Small intestine (tissue), 16 donors: ENCODE measurements at places on chromosomes 2 and 18.

DNA sequence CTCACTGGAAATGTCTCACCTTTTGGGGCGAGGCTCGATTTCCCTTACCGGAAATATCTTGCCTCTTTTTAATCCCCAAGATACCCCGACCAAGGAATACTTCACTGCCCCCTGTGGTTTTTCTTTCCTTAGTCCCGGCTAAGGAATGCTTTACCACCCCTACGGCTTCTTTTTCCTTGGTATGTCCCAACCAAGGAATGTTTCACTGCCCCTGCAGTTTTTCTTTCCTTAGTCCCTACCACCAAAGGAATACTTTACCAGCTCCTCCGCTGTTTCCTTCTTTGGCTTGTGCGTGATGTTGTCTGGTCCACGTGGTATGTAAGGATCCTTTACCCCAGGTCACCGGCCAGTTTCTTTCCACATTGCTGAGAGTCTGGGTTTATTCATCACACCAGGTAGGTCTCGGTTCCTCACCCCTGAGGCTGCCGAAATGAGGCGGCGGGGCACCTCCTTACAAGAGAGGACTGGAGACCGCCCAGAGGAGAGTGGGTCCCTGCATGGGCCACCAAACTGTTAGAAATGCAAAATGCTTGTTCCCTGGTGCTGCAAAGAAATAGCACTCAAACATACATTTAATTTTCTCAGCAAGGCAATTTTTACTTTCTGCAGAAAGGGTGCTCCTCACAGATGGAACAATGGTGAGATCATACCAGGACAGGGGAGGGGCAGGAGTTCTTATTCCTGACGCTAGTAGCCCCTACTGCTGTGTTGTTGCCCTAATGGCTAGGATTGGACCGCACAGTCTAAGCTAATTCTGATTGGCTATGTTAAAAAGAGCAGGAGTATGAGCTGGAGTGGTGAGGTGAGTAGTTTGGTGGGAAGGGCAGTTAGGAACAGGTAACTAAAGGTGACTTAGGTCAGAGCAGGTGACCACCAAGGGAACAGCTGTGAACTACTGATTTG lies 33.4 kb upstream of the CLASP1 start:
- DNase-seq: no peak

GRCh38 chr2:119940856-119941255 lies 72.0 kb upstream of the EPB41L5 start:
- DNase-seq: no peak

DNA sequence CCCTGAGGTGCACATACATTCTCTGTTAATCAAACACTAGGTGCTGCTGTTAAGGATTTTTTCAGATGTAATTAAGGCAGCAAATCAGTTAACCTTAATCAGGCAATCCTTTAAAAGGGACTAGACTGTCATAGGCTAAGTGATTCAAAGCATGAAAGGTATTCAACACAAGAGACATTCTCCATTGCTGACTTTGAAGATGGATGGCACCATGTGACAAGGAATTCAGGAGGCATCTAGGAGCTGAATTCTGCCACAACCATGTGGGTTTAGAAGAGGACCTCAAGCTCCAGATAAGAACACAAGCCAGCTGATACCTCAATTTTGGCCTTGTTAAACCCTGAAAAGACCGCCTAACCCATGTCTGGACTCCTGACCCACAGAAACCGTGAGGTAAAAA lies 84.0 kb downstream of the SMAD2 start:
- no peak for DNase-seq

DNA sequence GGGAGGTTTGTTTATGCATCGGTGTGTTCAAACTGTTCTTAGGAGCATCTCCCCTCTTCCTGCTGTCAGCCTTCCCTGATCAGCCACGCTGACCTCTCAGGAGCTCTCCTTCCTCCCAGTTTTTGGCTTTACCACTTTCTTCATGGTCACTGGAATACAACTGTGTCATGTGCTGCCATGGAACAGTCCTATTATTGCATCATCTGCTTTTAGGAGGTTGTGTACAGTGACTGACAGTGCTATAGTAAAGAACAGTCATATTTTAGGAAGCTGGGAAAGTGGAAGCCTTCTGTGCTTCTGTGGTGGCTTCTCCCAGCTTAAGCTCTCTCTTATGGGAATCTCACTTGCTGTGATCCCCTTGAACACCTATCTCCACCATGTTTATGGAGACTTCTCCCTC lies 165.5 kb downstream of the TPGS2 start:
- no peak for DNase-seq

- DNase-seq: no peak
Measured at GRCh38 chr2:165889798-165890197, 63.8 kb downstream of the TTC21B start.

GRCh38 chr2:214713080-214713830 lies 96.2 kb downstream of the BARD1 start:
- no peak for DNase-seq

- no peak for DNase-seq
Measured at GRCh38 chr2:173230181-173230580, 124.5 kb upstream of the CDCA7 start.

- DNase-seq: no peak
Measured at GRCh38 chr2:109386004-109386695, 227.6 kb downstream of the SEPTIN10 start.
